ENCODE measurements at places on chromosomes 4 and X.

GRCh38 chrX:96403446-96403845, 281.2 kb upstream of the DIAPH2 start:
- DNase-seq = no peak

DNA sequence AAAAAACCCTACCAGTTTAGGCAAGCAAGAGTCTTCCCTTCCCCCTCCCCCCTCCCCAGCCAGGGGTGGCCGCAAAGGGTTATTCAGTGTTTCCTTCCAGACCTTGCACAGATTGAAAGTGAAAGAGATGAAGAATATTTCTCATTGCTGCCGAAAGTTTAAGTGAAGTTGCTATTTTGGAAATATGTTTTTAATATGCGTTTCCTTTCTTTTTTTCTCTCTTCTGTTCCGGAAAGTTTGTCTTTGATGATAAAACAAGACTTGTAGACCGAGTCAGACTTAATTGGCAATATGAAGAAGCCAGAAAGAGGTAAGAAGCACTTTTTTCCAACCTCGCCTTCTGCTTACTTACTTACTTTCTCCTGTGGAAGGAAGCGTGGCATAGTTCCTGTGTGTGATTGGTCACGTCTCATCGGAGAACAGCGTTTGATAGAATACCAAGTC, 58.5 kb upstream of the CLCN4 start:
- peak; percentile 40 for DNase-seq

DNA sequence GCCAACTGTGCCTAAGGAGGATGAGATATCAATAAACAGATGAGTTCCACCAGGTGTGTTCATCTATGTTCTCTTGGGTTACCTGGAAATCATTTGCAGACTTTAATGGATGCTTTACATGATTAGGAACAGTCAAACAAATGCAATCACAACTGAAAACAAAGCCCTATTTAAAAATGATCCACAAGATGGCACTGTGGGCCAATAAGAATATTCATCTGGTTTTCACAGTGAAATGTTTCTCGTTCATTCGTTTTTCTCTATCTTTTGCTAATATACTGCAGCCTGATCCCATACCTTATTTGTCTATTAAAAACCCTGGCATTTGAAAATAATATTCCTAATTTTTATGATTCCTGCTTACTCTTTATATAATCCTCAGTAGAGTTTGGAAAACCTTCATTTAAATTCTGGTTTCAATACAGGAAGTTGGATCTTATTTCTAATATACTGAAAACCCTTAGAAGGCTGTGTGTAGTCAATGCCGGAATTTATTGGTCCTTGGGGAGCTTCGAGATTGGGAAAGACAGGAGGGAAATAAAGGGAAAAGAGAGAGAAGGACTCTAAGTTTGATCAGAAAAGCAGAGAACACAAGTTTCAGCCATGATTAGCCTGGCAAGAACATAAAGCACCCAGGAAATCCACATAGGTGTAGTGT, 63.8 kb upstream of the TAPT1 start:
- DNase-seq = no peak

DNA sequence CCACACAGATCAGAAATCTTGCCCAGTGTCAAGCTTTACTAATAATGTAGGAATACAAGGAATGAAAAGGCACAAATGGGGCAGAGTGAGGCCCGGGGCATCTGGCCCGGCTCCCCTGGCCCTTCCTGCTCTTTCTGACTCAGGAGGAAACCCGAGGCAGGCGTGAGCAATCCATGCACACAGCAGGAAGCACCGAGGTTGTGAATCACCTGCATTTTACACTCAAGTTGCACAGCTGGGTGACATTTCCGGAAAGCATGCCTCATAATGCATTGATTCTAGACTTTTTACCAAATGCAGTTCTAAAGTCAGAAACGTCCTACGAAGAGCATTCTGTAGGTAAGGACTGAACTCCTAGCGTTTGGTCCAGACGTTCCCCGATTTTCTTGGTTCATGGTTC, 38.9 kb downstream of the PRIMPOL start:
- DNase-seq = no peak

DNA sequence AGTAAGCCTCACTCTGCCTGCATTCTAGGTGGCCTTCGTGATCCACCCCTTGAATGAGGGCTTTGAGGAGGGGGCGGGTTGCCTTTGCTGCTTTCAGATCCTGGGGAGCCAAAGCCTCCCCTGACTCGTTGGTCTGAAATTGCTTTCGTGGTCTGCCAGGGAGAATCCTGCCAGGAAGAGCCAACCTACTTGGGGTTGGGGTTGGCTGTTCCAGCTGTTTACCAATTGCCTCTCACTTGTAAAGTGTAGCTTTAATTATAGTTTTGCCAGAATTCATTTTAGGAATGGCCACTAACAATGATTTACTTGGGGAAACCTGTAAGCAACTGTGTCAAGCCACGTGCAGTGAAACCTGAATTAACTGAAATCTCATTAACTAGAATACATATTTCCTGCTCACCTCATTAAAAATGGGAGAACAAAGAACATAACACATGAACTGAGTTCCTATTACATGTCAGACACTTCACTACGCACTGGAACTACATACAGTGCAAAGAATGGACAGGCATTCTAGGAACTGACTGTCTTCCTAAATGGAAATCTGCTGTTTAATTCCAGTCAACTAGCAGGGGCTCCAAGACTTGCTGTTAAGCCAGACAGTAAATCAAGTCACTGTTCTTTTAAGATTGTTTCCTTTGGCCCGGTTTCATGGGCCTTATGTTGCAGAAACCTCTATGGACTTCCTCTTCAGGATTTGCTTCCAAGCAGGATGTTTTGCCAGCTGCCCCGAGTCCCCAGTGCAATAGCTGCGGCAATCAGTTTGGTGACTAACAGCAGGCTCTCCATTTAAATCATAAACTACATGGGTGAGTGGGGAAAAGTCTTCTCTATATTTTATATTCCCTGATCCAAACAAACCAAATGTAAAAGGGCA, 16.4 kb upstream of the NKRF start:
- DNase-seq = no peak

GRCh38 chr4:153362184-153362583, 17.7 kb downstream of the MND1 start:
- DNase-seq = no peak

Data from activated gamma-delta T cell treated with anti-CD3 and anti-CD28 coated beads, Interleukin-2, amount 50 U/mL, for 16 hours (primary cell).